ENCODE measurements at places on chromosomes 4 and X.

DNA sequence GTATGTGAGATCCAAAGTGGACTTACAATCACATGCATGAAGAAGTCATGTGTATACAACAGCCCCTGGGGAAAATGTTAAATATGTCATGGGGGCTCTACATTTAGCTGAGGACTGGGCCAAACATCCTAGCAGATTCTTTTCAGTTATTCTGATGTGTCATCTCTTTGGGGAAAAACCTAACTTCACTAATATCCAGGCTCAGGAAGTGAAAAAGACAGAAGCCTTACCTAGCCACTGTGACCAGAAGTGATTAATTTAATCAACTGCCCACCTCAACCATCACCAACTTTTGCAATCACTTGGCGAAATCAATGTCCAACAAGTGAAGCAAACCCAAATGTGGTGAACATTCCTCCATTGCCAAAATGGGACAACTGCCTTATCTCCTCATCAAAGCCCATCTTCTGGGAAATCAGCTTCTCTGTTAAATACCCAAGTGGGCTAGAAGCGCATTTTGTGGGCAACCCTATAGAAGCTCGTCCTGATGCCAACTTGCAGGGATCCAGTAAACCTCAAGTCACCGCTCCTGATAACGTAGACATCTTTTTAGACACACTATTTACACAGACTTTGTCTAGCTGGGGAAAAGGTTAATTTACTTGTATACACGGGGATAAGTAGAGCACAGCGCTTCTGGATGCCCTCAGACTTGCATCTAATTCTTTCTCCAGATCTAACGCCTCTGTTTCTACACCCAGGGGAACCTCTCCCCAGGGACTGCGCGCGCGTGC lies 1.4 kb upstream of the HHIP start:
- no peak for DNase-seq

- DNase-seq: no peak
These were observed 177.4 kb upstream of the PPP1R2C start for GRCh38 chrX:42955349-42955748.

DNA sequence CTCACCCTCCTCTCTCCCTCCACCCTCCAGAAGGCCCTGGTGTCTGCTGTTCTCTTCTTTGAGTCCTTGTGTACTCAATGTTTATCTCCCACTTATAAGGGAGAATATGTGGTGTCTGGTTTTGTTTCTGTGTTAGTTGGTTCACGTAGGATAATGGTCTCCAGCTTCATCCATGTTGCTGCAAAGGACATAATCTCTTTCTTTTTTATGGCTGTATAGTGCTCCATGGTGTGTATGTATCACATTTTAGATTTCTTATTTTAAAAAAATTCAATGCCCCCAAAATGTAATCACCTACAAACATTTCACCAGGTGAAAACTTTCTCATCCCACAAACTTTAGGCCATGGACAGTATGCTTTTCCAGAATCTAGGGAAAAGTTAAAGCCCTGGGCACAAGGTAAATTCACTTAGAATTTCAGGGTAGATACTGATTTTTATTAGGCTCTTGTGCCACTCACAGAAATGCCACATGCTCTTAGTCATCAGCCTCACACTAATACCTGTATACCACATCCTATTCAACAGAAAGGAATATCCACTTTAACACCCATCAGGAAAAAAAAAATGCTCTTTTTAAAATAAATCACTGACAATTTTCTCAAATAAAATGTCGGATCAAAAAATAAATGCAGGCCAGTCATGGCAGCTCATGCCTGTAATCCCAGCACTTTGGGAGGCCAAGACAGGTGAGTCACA lies 104.8 kb upstream of the ENPP6 start:
- DNase-seq: peak; percentile 44

DNA sequence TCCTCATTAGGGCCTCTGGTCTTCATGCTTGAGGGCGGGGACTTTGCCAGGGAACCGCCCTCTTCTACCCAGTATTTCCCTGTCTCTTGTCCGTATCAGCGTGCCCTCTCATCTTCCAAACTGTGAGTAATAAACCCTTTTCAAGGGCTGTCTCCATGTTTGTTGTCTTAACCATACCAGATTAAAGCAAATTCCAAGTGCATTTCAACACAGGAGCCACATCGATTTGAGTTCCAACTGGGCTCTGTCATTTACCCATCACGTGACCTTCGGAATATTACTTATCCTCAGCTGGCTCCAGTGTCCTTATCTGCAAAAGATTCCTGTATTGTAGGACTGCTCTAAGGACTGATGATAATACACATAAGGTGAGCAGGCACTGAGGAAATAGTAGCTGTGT lies 6.4 kb upstream of the PHEX start:
- no peak for DNase-seq

DNA sequence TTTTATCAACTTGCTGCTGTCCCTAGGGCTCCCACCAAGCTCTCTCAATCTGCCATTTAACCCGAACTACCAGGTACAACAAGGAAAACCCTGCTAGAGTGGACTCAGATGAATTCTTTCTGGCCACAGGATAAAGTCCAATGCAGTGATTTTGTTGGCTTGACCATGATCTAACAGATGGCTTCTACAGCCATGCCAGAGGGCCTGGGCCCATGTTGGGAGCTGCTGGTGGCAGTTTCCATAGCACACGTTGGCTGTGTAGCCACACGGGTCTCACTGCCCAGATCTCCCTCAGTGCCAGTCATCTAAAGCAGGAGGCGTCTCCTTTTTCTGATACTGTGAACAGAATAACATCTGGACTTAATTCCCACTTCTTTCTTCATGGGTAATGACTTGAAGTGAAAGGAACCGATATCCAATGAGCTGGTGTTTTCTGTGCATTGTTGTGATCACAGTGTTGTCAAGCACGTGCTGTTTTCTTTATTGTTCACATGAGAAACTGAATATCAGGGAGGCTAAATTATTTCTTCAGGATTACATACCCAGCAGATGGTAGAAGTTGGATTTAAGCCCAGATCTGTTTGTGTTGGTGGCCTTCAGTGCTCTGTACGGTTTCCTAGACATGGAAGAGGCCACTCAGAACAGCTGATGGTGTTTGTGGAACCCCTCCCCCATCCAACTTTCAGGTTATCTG lies 85.2 kb upstream of the CLCN4 start:
- DNase-seq: no peak

DNA sequence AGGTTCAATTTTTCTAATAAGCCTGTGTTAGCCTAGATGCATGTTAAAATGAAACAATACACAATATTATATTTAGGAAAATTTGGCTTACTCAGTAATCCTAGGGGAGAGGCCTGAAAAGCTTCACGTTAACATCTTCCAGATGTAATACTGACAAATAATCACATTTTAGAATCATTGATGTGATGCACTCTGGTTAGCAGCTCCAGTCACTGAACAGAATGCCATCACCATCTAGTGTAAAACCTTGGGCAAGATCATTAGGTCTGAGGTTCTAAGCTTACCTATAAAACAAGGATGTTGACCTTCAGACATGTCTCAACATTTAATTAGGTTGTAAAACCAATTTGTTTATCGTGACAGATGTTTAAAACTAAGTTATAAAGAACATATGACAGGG lies 1704.8 kb downstream of the STIM2 start:
- no peak for DNase-seq

GRCh38 chrX:30851449-30851848 lies 37.6 kb downstream of the TAB3 start:
- no peak for DNase-seq

GRCh38 chr4:52838729-52839586 lies 23.2 kb upstream of the RASL11B start:
- DNase-seq: no peak

- no peak for DNase-seq
These were observed 609.7 kb downstream of the TLL1 start for GRCh38 chr4:166482758-166483157.

- DNase-seq: peak; percentile 49
These were observed 138.3 kb upstream of the PDHA2 start for GRCh38 chr4:95701500-95702170.

DNA sequence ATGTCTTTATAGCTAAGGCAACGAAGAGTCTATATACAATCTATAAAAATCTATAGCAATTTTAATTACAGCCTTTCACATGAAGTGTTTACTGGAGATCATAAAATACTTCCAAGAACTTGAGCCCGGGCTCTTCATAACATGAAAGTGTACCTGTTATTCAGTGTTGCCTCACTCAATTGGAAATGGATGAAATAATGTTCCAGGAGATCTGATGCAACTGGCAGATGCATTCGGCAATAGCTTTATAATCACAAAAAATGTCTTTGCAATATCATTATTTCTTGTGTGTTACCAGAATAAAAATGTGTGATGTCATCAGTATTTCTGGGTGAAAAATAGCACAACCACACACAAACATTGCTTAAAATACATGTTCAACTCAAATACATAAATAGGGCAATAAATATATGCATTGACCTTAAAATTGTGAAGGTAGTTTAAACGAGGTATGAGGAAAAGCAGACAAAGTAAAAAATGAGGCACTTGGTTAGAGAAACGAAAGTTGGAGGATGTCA lies 1266.8 kb upstream of the PCDH7 start:
- DNase-seq: no peak

DNA sequence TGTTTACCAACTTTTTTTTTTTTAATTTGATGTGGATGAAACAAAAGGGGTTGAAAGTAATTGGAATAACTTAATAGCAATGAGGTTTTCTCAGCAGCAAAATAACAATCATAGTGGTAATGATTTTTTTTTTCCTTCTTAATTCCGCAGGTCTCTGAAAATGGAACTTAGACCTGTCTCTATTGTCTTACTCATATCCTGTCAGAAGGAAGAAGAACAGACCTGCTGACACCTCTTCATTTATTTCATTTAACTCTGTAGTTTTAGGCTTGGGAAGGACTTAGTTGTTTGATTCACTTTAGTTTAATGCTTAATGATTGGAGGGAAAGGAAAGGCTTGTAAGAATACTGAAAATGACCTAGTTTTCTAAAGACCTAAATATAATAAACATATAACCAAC lies 9.0 kb downstream of the PCDH18 start:
- DNase-seq: no peak

GRCh38 chr4:54586320-54586955 lies 71.3 kb upstream of the KIT start:
- peak; percentile 81 for DNase-seq

- DNase-seq: no peak
These were observed 125.4 kb upstream of the EOLA2 start for GRCh38 chrX:150063674-150064073.

DNA sequence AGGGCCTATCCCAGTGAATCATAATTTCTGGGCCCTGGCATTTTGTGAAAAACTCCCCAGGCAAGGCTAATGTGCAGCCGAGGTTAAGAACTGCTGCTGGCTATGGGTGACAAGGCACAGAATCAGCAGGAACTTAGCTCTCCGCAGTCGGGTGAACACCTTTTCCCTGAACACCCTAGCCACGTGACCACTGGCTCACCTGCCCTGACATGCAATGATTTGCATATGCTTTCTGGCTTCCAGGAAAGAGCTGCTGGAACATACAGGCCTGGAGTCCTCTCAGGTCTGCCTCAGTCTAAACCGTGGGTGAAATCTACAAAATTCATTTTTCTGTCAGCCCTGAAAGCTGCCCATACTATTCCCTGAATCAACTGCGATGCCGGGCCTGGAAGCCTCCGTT lies 56.6 kb downstream of the ZNF827 start:
- no peak for DNase-seq

DNA sequence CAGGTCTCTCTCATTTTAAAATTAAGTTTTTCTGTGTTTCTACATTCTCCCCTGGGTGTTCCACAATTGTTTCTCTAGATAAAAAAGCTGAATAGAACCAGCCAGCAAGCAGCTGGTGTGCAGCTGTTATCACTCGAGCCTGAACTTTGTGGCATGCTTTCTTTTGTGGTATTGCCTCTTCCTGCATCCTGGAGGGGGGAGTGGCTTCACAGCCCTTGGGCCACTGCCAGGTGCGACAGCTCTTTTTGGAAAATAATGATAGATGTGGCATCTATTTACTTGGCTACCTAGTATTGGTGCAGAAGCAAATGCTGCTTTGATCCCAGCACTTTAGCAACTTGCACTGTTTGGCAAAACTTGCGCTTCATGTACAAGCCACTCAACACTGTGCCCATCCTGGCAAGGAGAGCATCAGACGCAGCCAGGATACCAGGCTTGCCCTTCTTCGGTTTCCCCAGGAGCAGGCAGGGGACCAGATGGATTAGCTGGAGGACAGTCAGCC lies 69.4 kb downstream of the HMGB2 start:
- DNase-seq: peak; percentile 66

DNA sequence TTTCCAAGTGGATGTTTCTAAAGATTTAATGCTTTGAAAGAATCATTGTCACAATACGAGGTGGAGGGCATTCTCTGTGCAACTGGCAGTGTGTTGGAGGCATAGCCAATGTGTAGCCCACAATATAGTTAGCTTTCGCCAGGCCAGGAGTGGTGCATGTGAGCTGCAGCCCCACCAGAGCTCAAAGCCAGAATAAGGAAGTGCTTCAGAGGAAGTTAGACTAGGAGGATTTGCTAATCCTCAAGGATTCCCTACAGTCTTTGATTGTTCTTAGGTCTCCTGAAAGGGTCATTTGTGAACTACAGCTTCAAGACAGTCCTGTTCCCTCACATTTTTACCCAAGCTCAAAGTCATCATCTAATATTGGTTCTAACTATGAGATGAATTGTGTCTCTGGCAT lies 16.4 kb downstream of the TRPC5OS start:
- DNase-seq: no peak

GRCh38 chrX:123731987-123732669 lies 724 bp downstream of the THOC2 start:
- peak; percentile 7 for DNase-seq

DNA sequence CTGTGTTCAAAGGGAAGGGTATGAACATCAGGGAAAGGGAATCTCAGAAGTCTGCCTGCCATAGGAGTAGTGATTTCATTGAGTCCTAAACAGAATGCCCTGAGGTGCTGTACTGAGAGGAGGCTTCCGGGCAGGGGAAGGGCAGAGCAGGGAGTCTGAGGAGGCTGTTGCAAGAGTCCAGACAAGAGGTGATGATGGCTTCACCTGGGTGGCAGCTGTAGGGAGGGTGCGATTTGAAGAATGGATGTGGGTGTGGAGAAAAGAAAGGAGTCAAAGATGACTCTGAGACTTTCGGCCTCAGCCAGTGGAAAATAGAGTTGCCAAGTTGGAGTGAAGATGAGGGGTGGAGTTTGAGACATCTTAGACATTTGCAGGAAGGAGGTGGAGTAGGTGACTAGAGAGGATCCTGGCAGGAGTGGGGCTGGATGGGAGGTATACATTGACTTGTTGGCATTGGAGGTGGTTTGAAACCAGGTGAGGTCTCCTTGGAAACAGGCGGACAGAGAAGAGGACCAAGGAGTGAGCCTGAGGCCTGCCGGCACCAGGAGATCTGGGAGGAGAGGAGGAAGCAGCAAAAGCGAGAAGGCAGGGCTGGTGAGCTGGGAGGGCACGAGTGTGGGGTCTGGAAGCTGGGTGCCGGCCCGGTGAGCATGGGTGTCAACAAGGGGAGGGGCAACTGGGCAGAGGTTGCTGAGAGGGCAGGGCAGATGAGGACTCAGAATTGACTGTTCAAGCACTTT lies 24.2 kb downstream of the TBC1D14 start:
- DNase-seq: no peak

DNA sequence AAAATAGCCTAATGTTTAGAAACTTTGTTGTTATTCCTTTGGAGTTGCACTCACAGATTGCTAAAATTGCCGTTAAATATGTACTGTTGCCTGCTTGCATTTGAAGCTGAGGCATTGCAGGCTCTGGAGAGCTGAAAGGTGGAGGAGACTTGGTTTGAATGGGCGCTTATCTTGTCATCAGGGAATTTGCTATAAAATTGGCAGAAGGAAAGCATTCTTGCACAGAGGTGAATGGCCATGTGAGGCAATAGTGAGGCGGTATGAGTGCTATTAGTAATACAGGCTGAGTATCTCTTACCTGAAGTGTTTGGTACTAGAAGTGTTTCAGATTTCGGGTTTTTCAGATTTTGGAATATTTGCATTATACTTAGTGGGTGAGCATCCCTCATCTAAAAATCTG lies 41.3 kb downstream of the TRAPPC11 start:
- no peak for DNase-seq
